ENCODE measurements at places on chromosomes 2 and 18.

DNA sequence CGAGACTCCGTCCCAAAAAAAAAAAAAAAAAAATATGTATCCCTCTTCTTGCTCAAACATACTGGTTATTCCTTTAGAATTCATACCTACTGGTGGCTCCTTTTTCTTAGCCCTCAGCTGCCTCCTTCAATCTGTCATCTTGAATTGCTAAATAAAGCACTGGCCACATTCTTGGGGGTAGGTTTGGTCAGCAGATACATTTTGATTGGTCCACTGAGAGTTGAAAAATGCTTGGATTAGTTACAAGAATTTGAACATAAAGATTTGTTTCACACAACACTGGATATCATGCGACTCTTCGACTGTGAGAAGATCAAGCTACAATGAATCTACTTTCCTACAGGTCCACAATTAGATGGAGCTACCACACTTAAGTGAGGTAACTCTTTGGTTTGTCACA, 906.1 kb upstream of the SLC39A10 start:
- ATAC-seq, result no peak

DNA sequence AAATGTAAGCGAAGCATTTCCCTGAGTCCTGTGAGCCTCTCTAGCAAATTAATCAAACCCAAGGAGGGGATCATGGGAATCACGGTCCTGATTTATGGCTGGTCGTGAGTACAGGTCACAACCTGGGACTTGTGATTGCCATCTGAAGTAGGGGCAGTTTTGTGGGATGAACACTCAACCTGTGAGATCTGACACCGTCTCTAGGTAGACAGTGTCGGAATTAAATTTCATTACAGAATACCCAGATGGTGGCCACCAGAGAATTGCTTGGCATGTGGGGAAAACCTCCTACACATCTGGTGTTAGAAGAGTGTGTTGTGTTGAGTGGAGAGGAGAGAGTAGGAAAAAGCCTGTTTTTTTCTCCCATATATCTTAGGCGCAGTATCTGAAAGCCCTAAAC, 12.5 kb downstream of the CAPN14 start:
- no peak for ATAC-seq

DNA sequence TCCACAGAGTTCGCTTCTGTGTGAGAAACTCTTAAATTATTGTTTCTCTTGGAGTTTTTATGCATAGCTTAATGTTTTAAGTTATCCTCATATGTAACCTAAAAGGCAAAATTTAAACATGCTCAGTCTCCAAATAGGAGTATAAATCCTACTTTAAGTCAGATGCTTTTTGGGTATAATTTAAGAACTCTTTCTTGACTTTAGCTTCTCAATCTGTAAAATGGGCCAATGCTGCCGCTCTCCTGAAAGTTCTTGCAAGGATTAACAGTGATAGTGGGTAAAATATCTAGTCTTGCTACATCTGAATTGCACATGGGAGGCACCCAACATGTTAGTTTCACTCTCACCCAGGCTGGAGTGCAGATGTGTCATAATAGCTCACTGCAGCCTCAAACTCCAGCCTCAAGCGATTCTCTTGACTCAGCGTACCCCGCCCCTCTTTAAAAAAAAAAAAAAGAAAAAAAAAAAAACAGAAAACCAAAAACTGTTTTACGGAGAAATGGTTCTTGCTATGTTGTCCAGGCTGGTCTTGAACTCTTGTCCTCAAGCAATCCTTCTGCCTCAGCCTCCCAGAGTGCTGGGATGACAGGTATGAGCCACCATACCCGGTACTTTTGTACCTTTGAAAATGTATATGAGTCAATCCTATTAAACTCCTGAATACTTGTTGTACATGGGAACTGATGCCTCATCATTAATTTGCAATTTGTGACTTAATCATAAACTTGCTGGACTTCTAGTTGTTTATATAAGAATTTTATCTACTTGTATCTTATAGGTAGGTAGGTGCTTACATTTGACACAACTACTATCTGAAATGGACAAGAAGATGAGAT, 1.8 kb downstream of the FBXO48 start:
- no peak for ATAC-seq

- no peak for ATAC-seq
These were observed 140.0 kb upstream of the NOL4 start for GRCh38 chr18:34364699-34365098.

DNA sequence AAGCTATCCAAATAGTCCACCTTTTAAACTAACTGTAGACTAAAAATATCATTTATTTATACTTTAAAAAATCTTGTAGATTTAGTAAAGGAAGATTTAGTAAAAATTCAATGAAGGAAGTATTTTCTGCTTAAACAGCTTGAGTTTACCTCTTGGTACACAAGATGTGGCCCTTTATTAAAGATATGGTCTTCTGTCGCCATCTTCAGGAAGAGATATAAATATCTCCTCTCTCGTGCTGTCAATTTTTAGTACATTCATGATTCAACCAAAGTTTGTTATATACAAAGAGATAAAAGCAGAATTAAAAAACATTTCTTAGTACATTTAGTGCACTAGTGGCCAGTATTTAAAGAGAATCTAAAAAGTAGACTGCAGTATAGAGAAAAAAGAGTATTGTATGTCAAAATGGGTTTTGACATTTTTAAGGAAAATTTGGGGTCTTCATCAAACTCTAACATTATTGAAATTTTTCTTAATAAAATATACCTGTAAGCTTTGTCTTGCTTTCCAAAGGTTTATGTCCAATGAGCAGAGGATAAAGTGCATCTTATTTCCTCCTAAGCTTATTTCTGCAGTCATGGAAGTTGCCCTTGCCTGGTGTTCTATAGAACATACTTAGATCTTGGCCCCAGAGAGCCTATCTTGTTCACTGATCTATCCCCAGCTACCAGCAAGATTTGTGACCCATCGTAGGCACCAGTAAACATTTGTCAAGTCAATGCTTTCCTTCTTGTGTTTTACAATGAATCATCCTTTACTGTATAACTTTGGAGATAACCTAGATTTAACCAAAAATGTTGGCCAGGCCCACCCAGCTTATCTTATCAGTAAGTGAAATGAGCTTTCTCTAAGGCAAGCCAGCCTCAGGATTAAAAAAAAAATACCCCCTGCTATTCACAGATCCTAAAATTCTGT, 18.5 kb upstream of the EML6 start:
- no peak for ATAC-seq

DNA sequence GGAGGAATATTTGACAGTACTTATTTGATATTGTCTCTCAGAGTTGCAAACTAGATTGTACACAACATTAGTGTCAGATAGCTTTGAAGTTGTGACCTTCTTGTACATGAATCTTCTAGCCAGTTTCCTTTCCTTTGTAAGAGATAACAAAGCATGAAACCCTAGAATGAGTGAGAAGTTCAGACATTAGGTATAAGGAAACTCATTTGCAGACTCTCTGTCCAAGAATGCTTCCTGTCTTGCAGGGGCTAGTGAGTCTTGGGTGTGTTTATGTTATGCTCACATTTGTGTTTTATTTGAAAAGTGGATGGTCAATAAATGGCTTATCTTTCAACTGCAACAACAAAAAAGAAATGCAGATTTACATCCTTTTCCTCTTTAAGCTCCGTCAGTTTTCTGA, 1.4 kb downstream of the BOD1L2 start:
- ATAC-seq, result no peak

GRCh38 chr2:200484934-200485333, 24.9 kb downstream of the KCTD18 start:
- no peak for ATAC-seq

DNA sequence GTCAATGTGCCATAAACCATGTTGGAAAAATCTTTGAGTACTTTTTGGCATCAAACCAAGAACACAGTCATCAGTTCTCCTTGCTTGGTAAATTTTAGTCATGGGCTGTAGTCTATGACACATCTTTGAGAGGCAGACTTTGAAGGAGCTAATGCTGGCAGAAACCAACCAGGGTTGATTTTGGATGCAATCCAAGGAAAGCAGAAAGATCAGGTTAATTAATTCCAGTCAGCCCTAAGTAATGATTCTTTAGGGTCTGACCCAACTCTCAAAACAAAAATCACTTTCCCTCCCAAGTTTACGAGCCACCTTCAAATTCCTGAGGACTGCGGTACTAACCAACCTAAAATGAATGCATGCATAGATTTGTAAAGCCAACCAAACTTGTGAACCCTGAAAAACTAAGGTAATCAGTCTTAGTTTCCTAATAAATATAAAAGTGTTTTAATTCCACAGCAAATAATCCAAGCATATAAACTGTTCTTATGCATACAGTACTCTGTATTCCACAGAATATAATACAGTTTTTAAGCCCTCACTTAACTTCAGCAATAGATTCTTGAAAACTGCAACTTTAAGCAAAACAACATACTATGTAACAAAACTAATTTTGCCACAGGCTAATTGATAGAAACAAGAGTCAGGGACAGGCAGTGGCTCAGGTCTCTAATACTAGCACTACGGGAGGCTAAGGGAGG, 22.0 kb downstream of the AP1S3 start:
- no peak for ATAC-seq

Data from stimulated activated memory B cell treated with anti-CD40 and anti-IgM and Interleukin-4, amounts not matched to agents 10 μg/mL and 1 μg/mL and 100 μg/mL, for 72 hours (primary cell).